ENCODE measurements at places on chromosomes 16 and 17.

DNA sequence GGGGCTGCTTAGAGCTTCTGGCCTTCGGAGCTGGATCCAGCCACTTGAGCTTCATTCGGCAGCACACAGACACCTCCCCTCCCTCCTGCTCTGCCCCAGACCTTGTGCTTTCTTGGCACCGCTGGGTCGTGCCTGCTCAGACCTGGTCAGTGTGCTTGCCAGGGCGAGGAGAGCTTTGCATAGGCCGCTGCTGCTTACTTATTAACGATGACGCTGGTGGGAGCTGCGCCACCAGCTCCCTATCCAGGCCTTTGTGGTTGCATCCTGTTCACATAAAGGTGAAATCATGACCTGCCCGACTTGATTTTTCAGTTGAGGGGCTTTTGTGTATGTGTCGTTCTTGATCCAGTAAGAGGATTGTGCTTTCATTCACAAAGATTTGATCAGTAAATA, 101.1 kb downstream of the MSI2 start:
- DNase-seq, result no peak

GRCh38 chr17:14373614-14374259, 72.9 kb downstream of the HS3ST3B1 start:
- peak; percentile 38 for DNase-seq

GRCh38 chr16:73126525-73126853, 78.6 kb upstream of the ZFHX3 start:
- DNase-seq, result no peak

GRCh38 chr16:85381738-85382592, 231.2 kb upstream of the GSE1 start:
- DNase-seq, result peak; percentile 23

DNA sequence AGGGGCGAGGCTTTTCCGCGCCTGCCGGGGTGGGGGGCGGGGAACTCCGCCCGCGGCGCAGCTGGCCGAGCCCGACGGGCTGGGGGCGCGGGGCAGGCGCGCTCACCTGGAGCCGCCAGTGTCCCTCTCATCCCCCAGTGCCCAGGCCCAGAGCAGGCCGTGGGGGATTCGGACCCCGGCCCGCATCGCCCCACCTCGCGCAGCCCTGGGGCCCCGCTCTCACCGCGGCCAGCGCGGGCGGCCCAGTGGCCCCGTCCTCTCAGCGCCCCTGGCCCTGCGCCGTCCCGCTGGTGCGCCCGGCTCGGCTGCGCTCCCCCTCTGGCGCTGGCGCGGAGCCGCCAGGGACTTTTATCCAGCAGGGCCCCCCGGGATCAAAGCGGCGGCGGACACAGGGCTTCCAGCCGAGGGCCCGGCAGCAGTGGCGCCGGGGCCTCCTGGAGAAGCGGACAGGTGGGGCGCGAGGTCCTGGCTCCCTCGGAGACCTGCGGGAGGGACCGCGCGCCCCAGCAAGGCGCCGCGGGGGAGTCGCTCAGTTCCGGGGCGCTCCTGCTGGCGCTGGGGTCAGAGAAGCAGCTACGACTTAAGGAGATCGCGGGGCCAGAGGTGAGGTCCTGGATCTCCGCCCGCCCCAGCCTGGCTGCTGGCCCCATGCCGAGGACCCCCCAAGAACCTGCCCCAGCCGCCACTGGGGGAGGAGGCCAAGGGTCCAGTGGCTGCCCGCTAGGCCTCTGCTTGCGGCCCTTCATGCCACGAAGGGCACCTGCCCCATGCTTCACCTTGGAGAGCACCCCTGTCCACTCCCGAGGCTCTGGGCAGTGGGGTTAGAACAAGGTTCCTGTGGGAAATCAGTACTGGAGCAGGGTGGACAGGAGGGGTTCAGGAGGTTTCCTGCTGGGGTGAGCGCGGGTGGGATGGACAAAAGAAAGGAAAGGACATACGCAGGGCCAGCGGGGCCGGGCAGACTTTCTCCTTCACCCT, 823 bp upstream of the NOTUM start:
- DNase-seq, result no peak

GRCh38 chr17:6452471-6453266, 8.4 kb downstream of the PIMREG start:
- DNase-seq, result peak; percentile 17

DNA sequence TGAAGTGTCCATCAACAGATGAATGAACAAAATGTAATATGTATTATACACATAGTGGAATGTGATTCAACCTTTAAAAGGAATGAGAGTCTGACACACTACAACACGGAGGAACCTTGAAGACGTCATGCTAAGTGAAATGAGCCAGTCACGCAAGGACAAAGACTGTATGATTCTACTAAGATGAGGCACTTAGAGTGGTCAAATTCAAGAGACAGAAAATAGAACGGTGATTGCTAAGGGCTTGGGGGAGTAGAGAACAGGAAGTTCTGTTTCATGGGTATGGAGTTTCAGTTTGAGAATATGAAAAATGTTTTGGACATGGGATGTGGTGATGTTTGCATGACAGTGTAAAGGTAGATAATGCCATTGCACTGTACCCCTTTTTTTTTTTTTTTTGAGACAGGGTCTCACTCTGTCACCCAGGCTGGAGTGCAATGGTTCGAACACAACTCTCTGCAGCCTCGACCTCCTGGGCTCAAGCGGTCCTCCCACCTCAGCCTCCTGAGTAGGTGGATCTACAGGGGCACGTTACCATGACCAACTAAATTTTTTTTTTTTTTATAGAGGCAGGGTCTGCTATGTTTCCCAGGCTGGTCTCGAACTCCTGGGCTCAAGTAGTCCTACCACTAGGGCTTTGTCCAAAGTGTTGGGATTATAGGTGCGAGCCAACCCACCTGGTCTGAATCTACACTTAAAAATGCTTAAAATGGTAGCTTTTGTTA, 2.9 kb upstream of the CCDC102A start:
- DNase-seq, result no peak

DNA sequence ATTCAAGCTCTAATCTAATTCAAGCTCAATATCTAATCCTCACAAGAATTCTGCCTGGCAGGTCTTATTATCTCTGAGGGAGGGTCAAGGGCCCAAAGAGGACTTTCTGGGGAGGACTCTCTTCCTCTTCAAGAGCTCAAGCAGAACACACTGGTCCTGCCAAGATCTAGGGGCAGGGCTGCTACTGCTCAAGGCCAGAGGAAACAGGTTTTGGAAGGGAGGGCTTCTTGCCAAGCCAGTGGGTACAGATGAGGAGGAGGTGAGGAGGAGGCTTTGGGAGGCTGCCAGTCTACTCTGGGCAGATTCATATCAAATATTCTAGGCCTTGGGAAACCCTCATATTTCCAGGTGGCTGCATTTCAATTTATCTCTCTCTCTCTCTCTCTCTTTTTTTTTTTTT, 51.8 kb upstream of the IL34 start:
- DNase-seq, result no peak

- peak; percentile 75 for DNase-seq
Measured at GRCh38 chr16:23124315-23124714, 24.9 kb downstream of the USP31 start.

All from fibroblast of skin of back (primary cell).